ENCODE measurements at places on chromosomes 7 and 10.

DNA sequence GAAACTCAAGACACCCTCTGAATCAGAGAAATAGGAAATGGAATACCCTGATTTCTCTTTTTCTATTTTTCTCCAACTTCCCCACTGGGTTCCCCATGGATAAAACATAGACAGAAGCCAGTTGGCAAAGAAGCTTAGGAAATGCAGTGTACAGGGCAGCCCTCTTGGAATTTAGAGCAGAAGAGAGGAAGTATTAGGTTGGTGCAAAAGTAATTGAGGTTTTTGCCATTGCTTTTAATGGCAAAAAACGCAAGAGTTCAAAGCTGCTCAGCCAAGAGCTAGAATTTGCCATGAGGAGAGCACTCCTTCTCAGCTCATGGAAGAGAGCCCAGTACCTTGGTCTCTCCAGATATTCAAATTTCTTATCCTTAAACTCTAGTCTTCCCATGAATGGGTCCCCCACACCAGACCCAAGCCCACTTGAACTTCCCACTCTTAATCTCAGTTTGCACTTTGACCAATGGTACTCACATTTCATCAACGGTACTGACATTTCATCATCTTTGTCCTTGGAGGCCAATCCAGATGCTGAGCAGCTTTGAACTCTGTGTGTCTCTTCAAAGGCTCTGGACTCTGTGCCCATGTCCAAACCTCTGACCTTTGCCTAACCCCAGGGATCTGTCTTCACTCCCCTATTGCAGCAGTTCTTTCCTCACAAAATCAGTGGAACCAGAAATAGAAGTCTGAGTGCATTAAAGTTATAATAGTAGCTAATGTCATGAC, 73.2 kb upstream of the PPP1R3C start:
- DNase-seq = no peak

GRCh38 chr10:122112021-122112616, 123.2 kb downstream of the TACC2 start:
- no peak for DNase-seq

DNA sequence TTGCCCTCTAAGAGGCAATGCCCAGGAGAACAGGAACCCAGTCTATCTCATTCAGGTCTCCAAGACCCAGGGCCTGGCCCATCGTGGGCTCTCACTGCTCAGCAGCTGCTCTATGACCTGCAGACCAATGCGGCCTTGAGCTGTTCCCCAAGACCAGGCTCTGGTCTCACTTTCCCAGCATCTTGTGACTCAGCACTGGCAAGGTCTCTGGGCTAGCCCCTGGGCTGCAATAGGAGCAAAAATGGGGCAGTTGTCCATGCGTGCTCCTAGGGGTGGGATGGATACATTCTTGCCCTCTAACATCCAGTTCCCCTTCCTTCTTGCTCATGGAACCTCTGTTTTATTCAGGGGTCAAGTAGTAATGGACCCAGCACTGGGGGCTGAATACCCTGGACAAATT, 13.5 kb downstream of the GCK start:
- DNase-seq = no peak

- no peak for DNase-seq
Measured at GRCh38 chr10:62626079-62626478, 178.4 kb upstream of the ADO start.

DNA sequence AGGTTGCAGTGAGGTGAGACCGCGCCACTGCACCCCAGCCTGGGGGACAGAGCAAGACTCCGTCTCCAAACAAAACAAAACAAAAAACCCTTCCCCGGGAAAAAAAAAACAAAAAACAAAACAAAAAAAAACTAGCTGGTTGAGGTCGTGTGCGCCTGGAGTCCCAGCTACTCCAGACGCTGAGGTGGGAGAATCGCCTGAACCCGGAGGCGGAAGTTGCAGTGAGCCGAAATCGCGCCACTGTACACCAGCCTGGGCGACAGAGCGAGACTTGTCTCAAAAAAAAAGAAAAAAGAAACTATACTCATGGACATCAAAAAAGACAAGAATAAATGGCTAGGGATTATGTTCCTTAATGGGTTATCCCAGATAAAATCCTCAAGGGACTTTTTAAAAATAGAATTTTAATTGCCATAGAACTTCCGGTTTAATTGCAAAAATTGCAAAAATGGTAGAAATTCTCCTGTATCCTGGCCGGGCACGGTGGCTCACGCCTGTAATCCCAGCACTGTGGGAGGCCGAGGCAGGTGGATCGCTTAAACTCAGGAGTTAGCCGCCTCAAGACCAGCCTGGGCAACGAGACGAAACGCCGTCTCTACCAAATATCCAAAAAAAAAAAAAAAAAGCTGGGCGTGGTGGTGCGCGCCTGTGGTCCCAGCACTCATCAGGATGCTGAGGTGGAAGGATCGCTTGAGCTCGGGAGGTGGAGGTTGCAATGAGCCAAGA, 37.8 kb downstream of the KLHDC10 start:
- no peak for DNase-seq
